SK-N-SH (cell line): ENCODE measurements at places on chromosomes 2 and 18.

GRCh38 chr2:2320486-2321199 lies 10.4 kb downstream of the MYT1L start:
- peak; percentile 71 for DNase-seq

DNA sequence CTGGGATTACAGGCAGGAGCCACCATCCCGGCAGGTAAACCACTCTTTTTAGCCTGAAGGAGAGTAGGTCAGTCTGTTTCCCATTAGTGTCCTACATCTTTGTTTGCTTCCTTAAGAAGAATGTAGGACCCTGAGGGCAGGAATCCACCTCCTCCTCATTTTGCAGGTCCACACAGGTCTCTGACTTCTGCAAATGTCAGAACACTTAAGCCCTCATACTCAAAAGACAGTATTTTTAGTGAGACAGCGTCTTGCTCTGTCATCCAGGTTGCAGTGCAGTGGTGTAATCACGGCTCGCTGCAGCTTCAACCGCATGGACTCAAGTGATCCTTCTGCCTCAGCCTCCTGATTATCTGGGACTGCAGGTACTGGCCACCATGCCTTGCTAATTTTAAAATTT lies 9.3 kb downstream of the PSTPIP2 start:
- no peak for DNase-seq

DNA sequence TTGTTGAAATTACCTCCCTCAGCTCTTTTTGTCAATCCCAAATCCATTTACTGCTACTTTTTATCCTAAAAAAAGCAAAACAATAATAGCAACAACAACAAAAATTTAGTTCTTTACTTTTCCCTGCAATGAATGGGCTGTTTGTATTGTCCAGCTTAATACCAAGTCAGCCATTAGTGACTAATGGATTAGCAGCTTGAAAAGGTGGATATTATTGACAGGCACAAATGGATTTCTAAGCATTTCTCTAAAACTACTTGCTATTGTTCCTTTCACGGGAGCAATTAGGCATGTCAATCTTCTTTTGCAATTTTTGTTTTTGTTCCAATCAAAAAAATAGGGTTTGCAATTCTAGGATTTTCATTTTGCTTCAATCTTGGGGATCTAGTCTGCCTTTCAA lies 32.1 kb upstream of the SPAG16 start:
- DNase-seq: no peak

- DNase-seq: no peak
Measured at GRCh38 chr2:102368461-102369109, 13.0 kb downstream of the IL18R1 start.

- DNase-seq: no peak
Measured at GRCh38 chr2:196290136-196290535, 118.8 kb upstream of the STK17B start.

GRCh38 chr18:76816127-76816526 lies 6.2 kb upstream of the ZNF236 start:
- DNase-seq: no peak

DNA sequence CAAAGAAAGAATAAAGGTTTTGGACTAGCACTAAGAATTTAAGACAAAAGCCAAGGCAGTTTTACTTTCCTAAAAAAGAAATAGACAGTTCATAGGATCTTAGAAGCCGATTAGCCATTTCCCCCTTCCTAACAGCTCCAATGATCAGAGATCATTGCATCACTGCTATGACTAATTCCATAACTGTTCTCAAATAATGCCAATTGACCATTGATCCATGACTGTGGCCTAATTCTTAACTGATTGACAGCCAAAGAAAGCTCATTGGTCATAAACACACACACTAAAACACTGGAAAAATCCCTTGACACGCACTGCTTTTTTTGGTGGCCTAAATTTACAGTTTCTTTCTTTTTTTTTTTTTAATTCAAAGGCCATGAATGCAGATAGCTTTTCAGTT lies 345.0 kb upstream of the ACVR2A start:
- no peak for DNase-seq

- DNase-seq: no peak
Measured at GRCh38 chr2:195016841-195017240, 640.2 kb upstream of the SLC39A10 start.

DNA sequence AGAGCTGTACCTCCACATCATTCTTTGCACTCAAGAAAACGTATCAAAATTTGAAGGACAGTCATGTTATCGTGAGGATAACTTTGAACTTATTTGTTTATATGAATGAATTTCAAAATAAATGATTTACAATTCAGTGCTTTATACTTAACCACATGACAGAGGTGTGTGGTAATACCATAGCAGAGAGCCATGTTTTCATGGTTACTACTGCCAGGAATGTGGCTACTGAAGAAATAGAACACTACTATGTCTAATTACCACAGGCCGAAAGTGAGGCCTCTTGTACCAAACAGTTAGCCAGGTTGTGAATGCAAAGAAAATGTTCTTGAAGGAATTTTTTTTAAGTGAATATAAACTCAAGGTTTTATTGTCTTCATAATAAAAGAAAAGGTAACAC lies 49.2 kb downstream of the AAK1 start:
- no peak for DNase-seq

DNA sequence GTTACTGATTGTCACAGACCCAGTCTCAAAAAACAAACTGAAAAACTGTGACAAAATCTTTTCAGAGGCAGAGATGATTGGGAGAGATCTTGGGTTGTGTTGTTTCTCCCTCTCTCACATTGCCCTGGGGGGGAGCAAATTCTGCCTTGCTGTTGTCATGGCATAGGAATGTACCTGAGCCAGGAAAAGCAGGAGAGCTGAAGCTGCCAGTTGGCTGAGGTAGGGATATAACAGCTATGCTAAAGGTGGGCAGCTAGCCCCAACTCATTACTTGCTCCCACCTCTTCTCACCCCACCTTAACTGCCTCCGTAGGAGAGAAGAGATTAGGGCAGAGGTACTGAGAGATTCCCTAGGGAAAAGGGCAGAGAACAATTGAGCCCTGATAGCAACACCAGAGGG lies 299.3 kb downstream of the OSR1 start:
- DNase-seq: no peak

DNA sequence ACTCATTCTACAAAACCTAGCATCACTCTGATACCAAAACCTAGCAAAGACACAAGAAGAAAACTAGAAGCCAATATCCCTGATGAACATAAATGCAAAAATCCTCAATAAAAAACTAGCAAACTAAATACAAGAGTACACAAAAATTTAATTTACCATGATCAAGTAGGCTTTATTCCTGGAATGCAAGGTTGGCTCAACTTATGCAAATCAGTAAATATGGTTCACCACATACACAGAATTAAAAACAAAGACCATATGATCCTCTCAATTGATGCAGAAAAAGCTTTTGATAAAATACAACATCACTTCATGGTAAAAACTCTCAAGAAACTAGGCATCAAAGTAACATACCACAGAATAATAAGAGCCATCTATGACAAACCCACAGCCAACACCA lies 188.3 kb downstream of the ETAA1 start:
- no peak for DNase-seq

- DNase-seq: peak; percentile 34
Measured at GRCh38 chr2:156784020-156784701, 348.0 kb downstream of the GPD2 start.

- peak; percentile 49 for DNase-seq
Measured at GRCh38 chr2:55519938-55520885, 694 bp downstream of the CFAP36 start.

- DNase-seq: no peak
Measured at GRCh38 chr2:98453531-98453930, 8.9 kb downstream of the INPP4A start.

- DNase-seq: no peak
Measured at GRCh38 chr2:768451-768850, 91.2 kb upstream of the TMEM18 start.

DNA sequence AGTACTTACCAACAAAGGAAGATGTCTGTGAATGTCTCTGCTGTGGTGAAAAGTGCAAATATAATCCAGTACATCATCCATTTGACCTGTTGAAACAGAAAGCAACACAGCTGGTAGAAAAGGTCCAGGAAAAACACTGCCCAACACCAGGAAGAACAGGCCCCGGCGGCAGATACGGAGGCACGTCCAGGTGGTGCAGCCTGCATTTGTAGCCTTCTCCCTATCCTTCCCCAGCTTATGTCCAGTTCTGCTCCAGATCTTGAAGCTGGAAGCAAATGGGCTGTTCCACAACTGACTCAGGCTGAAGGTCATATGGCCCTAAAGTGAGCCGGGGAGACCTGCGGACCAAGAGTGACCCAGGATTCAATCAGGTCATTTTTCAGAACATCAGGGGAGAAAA lies 64.7 kb downstream of the MRPL35 start:
- DNase-seq: no peak

DNA sequence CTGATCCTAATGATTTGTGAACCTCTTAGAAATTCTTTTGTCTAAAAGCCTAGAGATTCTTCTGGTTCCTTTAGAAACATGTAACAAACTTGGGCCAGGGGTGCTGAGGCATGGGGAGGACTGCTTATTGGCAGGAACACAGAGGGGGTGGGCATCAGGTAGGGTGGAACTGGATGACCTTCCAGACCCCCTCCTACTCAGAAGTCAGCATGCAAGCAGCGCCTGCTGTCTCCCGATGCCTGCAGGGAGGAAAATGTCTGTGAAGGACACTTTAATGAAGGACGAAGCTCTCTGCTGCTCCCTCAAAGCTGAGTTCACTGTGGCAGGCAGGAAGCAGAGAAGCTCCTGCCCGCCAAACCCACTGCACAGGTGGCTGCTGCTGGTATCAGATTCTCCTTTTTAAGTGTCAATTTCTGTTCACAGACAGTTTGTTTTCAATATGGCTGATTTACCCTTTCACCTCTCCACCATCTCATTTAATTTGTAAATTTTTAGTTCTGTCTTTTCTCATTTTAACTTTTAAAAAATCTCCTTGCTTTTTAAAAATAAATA lies 19.4 kb downstream of the COA5 start:
- no peak for DNase-seq

GRCh38 chr2:74011246-74011645 lies 26.5 kb downstream of the TET3 start:
- no peak for DNase-seq

- no peak for DNase-seq
Measured at GRCh38 chr2:11903085-11903606, 156.7 kb downstream of the LPIN1 start.

DNA sequence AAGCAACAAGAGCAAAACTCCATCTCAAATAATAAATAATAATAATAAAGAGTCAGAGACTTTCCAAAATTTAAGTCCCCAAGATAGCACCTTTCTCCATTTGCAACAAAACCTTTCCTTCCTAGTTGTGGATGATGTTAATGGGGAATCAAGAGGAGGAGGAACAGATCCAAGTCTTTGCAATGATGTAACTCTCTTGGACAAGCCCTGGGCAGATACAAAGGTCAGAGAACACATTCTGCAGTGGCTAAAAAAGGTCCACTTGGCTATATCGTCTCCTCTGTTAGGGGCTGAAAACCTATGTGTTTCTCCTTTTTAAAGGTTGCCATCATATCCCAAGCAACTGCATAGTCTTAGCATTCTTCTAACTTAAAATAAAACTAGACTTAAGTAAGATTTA lies 151.1 kb downstream of the TMEM163 start:
- DNase-seq: no peak

DNA sequence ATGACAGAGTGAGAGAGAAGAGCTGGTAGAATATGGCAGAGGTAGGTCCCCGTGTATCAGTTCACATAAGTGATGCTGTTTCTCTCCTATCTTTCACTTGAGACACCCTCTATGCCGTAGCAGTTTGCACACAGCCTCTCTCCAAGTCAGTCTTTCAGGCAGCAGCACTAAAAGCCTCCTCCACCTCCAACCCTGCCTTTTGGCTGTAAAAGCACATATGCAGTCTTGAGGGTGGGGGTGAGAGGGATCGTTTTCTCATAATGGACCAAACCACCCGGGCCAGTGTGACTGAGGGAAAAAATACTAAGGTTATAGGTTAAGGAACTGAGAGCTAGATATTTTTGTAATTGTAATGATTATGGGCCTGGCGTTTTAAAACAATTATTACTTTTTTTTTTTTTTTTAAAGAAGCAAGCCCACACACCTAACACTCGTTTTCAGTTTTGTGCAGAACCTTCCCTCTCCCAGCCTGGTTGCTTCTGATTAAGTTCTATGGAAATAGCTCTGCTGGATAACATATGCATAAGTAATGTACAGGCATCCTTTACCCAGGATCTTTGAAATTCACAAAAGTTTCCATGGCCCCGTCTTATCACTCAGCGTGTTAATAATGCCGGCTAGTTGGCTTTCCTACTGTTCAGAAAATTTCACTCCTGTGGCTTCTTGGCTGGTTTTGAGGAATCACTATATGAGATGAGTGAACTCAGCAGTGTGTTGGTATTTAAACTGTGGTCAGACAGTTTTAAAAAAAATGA lies 112.2 kb upstream of the MEIS1 start:
- DNase-seq: no peak

- DNase-seq: no peak
Measured at GRCh38 chr2:235908826-235909225, 259.4 kb downstream of the GBX2 start.

- no peak for DNase-seq
Measured at GRCh38 chr2:118059919-118060478, 28.3 kb upstream of the INSIG2 start.

DNA sequence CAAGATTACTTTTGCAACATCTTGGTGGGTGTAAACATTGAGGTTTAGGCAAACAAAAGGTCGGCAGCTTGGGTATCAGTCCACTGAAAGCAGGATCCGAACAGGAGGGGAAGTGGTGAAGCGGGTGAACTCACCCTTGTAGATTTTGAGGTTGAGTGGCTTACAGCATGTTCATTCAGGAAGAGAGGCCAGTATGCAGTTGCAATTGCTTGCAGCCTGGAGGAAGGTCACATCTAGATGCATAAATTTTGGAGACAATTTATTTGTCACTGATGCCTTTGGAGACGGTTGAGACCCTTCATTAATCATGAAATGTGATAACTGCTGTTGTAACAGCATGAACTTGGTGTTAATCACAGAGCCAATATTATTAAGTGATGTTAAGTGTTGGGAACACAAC lies 131.1 kb downstream of the LTBP1 start:
- DNase-seq: no peak

- no peak for DNase-seq
Measured at GRCh38 chr2:171807831-171808393, 86.1 kb downstream of the SLC25A12 start.

- no peak for DNase-seq
Measured at GRCh38 chr2:101410746-101411145, 23.4 kb upstream of the CREG2 start.

DNA sequence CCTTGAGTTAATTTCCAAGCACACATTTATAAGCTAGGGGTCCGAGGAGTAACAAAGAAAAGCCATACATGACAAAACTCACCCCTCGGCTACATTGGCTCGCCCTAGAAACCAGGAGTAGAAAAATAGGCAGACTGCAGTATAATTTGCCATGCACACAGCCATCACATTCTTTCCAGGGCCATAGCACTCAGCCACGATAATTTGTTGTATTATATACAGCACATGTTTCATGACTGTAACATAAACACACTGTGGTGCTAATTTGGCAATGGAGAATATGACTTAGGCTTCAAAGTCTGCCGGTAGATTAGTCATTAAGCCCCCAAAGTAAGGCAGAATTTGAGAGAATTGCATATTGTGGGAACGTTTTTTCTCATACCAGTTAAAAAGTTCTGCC lies 254.9 kb downstream of the ZNF521 start:
- DNase-seq: no peak
